ENCODE measurements at places on chromosomes 1 and 21.

DNA sequence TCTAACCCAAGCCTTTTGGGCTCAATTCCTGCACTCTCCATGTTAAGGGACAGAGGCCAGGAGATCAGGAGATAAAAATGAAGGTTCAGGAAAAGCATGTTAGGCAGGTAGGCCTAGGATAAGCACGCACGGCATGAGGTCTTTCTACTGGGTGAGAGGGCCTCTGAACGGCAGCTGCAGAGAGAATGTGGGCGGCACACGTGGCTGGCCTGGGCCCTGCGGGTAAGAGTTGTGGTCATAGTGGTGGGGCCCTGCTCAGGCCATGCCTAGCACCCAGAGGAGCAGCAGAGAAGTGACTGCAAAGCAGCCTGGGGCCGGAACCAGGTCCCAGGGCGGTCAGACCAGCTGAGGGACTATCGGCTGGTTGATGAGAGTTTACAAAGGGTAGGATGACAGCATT, 7.5 kb upstream of the FOXO6 start:
- DNase-seq = peak; percentile 47

DNA sequence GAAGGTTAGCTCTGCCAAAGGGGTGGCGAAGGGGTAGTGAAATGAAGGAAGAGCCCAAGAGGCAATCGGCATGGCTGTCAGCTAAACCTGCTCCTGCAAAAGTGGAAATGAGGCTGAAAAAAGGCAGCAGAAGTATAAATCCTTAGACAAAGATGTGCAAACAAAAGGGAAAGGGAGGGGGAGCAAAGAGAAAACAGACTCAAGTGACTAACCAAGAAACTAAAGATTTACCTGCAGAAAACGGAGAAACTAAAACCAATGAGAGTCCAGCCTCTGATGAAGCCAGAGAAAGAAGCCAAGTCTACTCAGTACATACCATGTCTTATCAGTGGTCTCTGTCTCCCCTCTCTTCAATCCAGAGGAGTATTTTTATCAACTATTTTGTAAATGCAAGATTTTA, 25.4 kb downstream of the SCAF4 start:
- DNase-seq = no peak

DNA sequence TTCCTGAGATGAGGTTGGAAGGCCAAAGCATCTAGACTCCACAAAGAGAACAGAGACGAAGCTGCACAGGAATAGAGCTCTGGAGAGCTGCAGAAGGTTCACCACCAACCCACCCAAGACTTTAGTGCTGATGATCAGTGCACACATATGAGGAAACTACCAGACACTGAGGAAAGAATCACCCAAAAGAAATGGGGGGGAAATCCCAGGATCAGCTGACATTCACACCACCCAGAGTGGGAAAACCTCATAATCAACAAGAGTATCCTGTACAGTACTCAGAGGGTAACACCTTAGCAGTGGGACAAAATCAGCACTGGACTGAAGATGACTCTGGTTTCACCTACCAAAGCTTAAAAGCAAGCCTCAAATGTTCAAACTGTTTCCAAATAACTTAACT, 36.4 kb downstream of the DENND1B start:
- no peak for DNase-seq

- DNase-seq = no peak
Observed at GRCh38 chr1:72434070-72434469, 151.7 kb upstream of the NEGR1 start.

DNA sequence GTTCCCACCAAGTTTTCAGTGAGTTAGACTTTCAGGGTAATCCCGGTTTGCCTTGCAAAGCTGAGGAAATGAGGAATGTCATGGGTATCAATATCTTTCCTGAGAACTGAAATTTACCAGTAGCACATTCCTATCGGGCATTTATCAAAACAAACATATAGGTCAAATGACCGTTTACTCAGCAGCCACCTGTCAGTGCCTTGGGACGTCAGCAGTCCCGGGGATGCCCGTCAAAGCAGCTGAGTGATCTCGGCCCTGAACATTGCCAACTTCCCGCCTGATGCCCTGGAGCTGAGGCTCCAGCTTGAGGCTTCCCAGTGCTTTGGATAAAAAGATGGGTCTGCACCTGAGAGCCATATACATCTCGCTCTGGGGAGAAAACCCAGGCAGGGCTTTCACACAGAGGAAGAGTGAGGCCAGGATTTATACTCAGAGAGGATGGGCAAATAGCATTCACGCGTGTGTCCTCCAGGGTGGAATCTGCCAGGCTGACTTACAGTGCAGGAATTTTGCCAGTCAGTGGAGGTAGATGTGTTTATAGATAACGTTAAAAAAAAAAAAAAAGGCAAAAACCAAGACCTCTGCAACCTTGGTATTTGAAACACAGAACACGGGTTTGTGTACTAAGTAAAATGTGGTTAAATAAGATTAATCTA, 435.7 kb upstream of the VAMP3 start:
- peak; percentile 19 for DNase-seq

- peak; percentile 75 for DNase-seq
Observed at GRCh38 chr1:41404308-41404761, 43.1 kb downstream of the FOXO6 start.

DNA sequence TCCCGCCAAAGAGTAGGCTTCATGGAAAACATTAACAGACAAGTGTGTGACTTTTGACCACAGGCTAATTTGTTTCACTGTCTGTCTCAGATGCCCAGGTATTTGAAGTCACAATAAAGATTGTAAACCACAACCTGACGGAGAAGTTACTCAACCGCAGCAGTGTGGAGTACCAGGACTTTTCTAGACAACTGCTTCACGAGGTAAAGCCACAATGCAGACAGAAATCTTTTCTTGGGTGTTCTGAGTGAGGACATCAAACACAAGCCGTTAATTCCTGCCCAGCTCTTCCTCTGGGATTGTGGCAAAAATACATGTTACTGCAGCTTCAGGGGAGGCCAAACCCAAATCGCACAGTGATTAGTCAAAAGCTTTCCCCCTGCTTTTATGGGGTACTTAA, 31.0 kb downstream of the UMODL1 start:
- peak; percentile 26 for DNase-seq

DNA sequence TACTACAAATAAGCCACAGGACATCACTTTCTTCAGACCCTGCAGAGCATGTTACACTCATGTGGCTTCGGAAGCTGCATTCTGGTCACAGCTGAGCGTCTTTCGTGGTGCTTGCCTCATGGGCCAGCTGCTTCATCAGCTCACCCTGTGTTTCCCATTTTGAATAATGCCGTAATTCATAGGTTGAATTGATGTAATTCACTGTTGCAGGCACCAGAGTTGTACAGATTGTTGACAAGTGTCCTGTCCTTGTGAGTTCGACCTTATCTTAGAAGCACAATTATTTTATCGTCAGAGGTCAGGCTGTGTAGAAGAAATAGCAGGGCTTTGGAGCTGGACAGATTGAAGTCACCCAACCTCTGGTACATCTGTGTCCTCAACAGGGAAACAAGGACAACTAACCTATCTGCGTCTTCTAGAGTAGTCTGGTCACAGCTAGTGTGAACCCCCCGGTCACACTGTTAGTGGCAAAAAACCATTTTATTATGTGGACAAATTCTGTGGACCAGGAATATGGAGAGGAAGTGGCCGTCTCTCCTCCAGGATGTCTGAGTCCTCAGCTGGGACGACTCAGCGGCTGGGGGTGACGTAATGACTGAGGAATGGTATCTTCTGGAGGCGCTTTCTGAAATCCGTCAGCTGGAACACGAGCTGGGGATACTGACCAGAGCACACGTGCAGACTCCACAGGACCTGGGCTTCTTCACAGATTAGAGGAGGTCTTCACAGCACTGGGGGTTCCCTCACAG, 17.8 kb downstream of the PKNOX1 start:
- peak; percentile 95 for DNase-seq

GRCh38 chr1:115677565-115677964, 35.8 kb downstream of the VANGL1 start:
- no peak for DNase-seq

GRCh38 chr1:214864896-214865688, 217.4 kb upstream of the KCNK2 start:
- DNase-seq = peak; percentile 85

- peak; percentile 99 for DNase-seq
Observed at GRCh38 chr1:151327223-151327902, at the start of gene PI4KB. TSS of gene PI4KB (minus strand) at chr1:151327416. CDS start at chr1:151316481, 10,935 bp downstream.

GRCh38 chr1:198179556-198179981, 22.8 kb downstream of the NEK7 start:
- peak; percentile 77 for DNase-seq

GRCh38 chr21:41403966-41404365, 22.1 kb upstream of the MX1 start:
- DNase-seq = no peak

DNA sequence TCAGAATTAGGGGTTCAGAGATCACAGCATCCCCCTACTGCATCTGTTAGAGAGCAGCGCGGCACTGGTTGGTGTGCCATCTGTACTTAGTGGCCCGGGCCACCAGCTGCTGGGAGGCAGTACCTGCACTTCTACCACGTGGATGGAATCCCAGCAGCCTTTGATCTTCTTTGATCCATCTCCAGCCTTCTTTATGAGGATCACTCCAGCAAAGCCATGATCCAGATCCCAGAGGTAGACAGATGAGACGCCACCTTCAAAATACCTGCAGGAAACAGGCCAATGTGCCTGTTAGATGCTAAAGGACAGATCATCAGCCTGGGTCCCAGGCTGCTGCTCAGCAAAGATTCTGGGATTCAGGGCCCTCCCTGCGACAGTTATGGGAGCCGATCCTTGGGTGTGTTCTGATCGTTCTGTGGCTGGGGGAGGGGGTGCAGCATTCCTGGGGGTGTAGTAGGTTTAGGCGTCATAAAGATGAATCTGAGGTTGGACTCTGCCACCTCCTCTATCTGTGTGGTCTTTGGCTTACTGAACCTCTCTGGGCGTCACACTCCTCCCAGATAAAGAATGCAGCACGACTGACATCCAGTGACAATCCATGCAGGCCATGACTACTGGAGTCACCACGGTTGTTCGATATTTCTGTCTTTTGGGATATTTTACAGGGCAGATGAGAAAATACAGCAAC, 45.3 kb downstream of the SLC66A1 start:
- DNase-seq = no peak

GRCh38 chr1:172719066-172719627, 60.2 kb downstream of the FASLG start:
- DNase-seq = no peak

DNA sequence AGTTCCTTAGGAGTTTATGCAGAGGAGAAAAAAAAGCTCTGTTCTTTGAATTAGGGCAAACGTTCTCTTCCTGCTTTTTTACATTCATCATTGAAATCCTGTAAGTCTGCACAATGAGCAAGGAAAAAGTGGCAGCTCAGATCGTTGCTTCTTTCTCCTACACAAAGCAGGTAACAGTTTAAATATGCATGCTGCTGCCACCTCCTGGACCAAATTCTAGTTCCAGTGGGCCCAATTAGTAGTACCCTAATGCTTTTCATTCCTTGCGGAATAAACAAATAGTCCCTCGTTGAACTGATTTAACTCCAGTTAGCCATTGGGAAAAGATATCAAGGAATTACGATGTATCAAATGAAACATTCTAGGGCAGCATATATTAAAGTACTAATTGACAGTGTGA, 20.1 kb downstream of the YTHDF2 start:
- DNase-seq = peak; percentile 29

DNA sequence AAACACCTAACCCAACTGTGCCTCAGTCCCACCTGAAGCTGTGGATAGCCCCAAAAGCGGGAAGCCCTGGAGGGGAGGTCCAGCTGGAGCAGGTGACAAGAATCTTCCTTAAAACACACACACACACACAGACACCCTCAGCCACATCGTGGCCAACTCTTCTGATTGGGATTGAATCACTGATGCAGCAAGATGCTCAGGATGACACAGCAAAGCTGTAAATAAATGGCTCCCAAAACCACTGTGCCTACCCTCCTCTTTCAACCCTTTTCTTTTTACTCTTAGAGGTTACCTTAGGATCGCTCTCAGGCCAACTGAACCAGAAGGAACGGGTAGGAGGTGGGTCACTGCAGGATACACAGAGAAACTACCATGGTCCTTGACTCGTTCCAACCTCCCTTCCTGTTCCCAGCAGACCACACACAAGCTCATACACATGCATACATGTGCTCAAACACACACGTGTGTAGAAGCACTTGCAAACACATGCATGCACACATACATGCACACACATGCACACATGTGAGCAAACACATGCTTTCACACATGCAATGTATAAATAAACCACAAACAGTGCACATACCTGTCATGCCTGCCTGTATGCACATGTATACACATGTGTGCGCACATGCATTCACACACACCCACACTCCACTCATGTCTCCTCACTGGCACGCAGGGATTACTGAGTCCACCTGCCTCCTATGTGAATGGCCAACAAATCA, 14.4 kb downstream of the CAPN9 start:
- no peak for DNase-seq

GRCh38 chr1:21509351-21510112, at the start of gene ALPL:
TSS of gene ALPL (plus strand) at chr1:21509423. CDS start at chr1:21554082, 44,659 bp downstream.
- no peak for DNase-seq
